ENCODE measurements at places on chromosomes 4 and X. TPM values are rescaled to one million over a fixed set of nuclear protein-coding genes. Genes with fewer than 3 reads are reported as not detected.

The SHOX gene
- 0.03 TPM for polyA plus RNA-seq

The FGF13 gene
- polyA plus RNA-seq, result 15.6 TPM

The FAM53A gene
- polyA plus RNA-seq, result 1.4 TPM

GRCh38 chr4:189988877-189989431, 38.1 kb downstream of the FRG2 start:
- no peak overlapping the region for H3K27ac ChIP-seq
- no peak overlapping the region for H3K4me3 ChIP-seq
- no peaks in the 10 kb centered on the region for H3K4me1 ChIP-seq
- H3K27me3 ChIP-seq, result no peaks in the 10 kb centered on the region
- H3K36me3 ChIP-seq, result no peaks in the 10 kb centered on the region
